ENCODE measurements at places on chromosomes 16 and 17.

GRCh38 chr16:82439678-82440293 is 187.0 kb upstream of the CDH13 start:
- DNase-seq: peak; percentile 28

- no peak for DNase-seq
Observed at GRCh38 chr16:49821156-49821555, 34.8 kb downstream of the ZNF423 start.

- DNase-seq: no peak
Observed at GRCh38 chr16:63960321-63960720, 1161.5 kb downstream of the CDH11 start.

DNA sequence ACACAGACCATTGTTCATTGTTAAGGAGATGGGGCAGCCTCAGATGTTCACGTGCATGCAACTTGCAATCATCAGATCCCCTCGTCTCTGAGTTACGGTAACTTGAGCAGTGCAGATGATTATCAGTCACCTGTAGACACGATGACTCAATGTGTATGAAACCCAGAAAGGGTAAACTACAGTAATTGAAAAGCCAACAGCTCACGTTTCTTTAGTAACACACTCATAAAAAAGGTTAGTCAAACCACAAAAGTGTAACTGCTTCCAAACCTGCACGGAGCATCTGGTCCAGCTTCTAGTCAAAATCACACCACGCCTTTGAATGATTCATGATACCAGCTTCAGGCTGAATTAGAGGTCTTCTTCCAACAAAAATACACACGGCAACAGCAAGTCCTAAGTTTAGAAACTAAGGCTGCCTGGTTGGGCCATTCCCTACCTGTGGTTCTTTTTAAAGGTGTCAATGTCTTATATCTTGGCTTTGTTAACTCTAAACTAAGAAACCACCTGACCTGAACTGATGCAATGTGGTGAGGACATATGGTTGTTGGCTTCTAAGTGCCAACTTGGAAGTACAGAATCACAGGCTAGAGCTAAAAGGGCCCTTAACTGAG is 32.3 kb downstream of the GRB7 start:
- no peak for DNase-seq

DNA sequence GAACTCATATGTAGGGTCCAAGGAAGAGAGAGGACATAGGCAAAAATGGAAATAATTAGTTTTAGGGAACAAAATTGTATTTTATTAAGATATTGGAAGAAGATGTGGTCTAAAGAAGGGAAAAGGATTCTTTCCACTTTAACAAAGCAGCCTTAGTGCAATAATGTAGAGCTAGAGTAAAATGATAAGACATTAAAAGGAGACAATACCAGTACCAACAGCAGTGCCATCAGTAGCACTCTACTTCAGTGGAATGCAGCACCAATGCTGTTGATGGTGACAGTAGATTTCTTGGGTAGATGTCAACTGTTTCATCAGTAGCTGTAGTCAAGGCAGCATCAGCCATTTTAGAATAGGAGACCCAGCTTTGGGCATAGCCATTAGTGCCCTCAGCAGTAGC is 124.3 kb downstream of the BRIP1 start:
- DNase-seq: no peak

DNA sequence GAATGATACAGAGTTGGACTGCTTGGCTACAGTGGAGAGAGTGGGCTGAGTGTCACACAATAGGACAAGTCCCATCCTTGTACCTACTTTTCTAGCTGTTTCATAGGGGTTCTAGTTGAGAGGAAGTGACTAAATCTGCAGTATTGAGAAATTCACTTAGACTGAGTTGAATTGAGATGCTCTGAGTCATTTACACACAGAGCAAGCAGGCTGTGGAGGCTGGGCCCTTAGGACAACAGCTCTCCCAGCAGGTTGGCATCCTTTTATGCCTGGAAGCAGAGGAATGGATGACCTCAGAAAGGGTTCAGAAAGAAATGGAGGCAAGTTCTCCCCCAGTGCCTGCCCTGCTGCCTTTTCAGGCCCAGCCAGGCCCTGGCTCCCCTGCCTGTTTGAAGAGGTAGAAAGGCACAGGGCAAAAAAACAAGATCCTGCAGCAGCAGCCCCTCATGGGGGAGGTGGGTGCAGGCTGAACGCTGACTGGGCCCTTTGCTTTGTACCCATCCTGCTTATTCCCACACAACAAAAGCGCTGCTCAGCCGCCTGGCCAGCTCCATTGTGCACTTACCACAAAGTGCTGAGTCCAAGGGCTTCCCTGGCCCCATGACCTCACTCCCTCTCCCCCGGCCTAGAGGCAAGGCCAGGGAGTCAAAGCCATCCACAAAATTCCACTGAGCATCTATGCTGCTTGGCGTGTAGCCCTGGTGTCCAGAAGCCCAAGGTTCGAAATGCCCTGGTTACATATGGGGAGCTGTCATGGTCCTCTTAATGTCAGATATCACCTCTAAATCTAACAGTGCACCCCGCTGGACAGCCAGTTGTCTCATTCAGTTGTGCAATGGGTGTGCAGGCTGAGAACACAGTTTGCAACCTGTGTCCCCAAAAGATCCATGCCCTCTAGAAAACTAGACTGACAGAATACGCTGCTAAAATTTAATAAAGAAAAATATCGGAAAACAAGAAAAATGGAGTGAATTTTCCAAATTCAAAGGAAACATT is 5.4 kb upstream of the CRYBA1 start:
- peak; percentile 85 for DNase-seq

DNA sequence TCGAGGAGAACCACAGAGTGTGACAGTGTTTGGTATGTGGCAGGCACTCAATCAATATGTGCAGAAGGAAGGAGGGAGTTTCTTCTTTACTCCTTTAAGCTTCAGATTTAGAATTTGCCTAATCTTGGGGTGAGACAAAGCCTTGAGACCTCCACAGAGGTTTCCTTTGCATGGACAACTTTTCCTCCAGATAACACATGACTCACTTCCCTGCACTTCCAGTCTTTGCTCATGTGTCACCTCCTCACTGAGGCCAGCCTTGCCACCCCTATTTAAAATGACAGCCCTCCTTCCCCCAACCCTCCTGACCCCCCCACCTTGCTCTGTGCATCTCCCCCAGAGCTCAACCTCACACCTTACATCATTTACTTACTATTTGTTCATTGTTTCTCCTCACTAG is 17.4 kb upstream of the NOS2 start:
- DNase-seq: no peak

- no peak for DNase-seq
Observed at GRCh38 chr16:50183316-50183715, 30.2 kb downstream of the TENT4B start.

DNA sequence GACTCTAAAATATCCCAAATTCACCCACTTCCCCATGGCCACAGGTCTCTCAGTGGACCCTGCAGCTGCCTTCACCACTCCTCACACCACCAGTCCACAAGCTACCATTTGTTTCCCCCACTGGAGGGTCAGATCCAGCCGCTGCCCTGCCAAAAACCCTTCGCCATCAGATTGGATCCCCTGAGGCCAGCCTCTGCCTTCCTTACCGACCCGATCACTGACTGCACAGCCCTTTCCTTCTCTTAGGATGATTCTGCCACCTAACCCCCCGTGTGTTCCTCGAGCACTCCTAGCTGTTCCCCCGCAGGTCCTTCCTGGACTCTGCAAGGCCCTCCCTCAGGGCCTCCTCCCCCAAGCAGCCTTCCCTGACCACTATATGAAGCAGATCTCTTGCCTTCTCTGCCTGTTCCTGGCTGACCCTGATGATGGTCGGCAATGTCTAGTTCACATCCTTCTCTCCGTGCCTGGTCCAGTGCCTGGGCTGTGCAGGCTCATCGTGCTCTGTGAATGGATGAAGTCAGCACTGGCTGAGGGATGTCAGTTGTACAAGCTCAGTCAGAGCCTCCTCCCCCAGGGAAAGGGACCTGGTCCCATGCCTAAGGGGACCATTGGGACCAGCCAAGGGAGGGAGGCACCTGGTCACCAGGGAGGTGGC is 46.0 kb downstream of the CPNE2 start:
- no peak for DNase-seq

DNA sequence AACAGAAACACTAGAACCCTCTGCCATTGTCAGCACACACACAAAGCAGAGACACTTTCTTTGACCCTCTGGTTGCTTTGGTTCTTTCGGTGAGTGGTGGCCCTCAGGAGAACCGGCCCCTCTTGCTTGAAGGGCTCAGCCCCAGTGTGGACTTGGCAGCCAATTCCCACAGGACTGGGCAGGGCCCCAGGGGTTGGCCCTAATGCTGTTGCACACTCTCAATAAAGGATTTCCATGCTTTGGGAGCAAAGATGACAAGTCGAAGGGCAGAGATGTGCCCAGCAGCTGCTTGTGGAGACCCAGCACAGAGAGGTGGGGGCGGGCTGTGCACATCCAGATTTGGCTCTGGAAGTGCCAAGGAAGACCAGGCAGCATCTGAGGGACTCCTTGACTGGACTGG is 149.0 kb downstream of the NTN1 start:
- no peak for DNase-seq

- peak; percentile 61 for DNase-seq
Observed at GRCh38 chr16:86375364-86375763, 135.0 kb upstream of the FOXF1 start.

DNA sequence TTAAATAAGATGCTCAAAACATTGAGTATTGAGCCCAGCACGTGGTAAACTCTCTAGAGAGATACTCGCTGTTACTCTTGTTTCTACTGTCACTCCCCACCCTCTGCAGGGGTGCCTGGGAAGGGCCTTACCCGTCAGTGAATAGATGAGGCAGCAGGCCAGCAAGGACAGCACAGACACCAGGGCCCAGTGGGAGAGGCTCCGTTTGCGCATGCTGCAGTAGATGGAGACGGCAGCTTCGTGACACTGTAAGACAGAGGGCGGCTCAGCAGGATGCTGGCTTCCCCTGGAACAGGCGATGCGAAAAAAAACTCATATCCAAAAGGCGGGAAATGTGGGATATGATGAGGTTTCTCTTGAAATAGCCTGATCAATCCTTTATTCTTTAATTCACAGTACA is 20.0 kb downstream of the SLC38A8 start:
- DNase-seq: no peak
